ENCODE measurements at places on chromosomes 7 and 10.

- no peak for DNase-seq
These were observed 77.9 kb downstream of the ZMIZ1 start for GRCh38 chr10:79146611-79147130.

DNA sequence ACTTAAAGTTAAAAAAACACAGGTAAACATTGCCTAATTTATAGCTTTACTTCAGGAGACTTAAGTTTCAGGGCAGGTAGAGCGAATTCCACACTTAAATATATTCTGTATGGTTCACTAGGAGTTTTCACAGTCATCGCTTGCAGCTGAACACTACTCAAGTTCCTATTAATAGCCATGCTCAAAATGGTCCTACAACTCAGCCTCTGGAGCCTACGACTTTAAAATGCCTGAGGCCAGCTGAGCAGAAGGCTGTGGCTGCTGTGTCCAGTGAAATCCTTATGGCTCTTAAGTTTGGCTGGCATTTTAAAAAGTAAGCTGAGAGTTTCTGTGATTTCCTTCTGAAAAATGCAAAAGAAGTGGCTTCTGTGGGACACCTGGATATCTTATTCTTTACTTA, 105.4 kb upstream of the GLI3 start:
- DNase-seq: no peak

- no peak for DNase-seq
These were observed 134.8 kb upstream of the KLF6 start for GRCh38 chr10:3919709-3920308.

DNA sequence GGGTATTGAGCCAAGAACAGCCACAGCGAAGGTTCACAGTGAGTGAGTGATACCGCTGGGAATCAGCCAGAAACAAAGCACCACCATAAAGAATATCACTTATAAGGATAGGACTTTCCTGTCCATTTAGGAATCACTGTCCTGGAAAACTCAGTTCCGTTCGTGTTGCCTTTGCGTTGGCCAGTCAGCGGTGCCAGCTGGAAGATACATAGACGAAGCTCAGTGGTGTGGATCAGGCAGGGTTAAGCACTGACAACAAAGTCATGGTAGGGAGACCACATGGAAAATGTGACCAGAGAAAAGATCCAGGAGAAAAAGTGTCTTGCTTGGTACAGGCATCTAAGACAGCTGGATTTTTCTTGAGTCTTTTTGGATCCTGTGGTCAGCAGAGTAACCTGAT, 579.7 kb upstream of the DPP6 start:
- no peak for DNase-seq
